ENCODE measurements at places on chromosomes 11 and 22. TPM values are rescaled to one million over a fixed set of nuclear protein-coding genes. Genes with fewer than 3 reads are reported as not detected.

GRCh38 chr11:117044287-117045035 lies 53.8 kb downstream of the SIK3 start:
- no peak for DNase-seq

DNA sequence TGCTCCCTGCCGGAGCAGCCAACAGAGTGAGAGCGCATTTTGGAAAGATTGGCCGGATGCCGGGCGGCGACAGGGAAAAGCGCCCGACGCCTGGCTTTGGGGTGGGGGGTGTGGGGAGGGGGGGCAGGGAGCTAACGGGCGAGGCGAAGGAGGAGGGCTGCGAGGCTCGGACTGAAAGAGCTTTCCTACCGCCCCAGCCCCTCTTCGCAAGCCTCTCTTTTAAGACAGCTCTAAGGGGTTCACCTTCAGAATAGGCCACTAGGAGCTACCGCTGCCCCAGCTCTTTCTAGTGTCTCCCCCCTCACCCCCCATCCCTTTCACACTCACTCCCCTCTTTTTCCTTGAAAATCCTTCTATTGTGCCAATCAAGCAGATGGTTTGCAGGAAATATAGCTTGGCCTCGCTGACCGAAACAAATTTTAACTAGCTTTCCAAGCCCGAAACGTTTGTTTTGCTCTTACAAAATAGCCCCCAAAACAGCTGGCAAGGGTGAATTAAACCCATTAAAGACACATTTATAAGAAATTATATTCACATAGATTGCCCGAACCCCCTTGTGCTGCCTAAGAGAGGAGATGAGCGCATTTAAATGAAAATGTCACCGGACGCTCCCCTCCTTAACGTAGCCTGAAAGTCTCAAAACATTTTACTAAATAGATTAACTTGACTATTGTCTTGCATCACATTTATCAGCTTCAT lies 3.7 kb upstream of the DBX1 start:
- no peak for DNase-seq

Gene ADAMTS15
- total RNA-seq = 8.5 TPM

GRCh38 chr11:127110542-127110941 lies 110.0 kb upstream of the KIRREL3 start:
- DNase-seq = no peak

GRCh38 chr22:35601743-35602615 lies 15.2 kb downstream of the MB start:
- DNase-seq = no peak

DNA sequence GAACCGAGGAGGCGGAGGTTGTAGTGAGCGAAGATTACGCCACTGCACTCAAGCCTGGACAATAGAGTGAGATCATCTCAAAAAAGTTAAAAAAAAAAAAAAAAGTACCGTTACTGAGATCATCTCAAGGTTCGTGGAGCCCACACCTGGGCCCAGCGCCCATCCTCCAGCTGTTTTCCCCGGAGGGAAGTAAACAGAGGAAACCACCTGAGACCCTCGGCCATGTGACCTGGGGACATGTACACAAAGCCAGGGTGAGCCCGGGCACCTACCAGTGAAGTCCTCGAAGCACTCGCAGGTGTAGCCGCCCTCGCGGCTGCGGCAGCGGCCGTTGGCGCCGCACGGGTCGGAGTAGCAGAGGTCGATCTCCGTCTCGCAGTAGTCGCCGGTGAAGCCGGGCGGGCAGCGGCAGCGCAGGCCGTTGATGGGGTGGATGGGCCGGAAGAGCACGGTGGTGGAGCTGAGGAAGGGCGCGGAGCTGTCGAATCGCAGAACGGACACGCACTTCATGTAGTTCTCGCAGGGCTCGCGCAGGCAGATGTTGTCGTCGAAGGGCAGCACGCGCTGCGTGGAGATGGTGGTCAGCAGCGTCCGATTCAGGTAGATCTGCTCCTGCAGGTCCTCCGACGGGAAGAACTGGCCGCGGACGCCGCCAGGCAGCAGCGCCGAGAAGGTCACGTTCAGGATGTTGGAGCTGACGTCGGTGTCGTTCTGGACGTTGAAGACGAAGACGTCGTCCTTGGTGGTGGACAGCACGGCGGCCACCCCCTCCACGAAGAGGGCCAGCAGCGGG lies 73.8 kb downstream of the CELSR1 start:
- no peak for DNase-seq

Gene DKK3
- 1,099 TPM for total RNA-seq

- no peak for DNase-seq
These were observed 2.6 kb downstream of the RCE1 start for GRCh38 chr11:66845876-66846212.

- DNase-seq = no peak
These were observed 5.3 kb downstream of the CABP2 start for GRCh38 chr11:67517784-67518552.

DNA sequence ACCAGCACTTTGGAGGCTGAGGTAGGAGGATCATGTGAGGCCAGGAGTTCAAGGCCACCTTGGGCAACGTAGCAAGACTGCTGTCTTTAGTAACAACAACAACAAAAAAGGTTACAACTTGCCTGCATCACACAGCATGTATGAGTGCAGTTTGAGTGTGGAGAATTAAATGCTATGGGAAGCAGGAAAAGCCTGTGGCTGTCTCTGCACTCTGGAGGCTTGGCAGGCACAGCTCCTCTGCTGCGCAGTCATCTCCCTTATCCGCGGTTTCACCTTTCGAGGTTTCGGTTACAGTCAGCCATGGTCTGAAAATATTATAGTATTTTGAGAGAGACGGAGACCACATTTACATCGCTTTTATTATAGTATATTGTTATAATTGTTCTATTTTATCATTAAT lies 2.9 kb downstream of the MICAL2 start:
- DNase-seq = no peak

- no peak for DNase-seq
These were observed 1.7 kb upstream of the RTN4RL2 start for GRCh38 chr11:57458410-57459163.

- DNase-seq = no peak
These were observed 19.0 kb downstream of the CHST1 start for GRCh38 chr11:45646275-45646927.

DNA sequence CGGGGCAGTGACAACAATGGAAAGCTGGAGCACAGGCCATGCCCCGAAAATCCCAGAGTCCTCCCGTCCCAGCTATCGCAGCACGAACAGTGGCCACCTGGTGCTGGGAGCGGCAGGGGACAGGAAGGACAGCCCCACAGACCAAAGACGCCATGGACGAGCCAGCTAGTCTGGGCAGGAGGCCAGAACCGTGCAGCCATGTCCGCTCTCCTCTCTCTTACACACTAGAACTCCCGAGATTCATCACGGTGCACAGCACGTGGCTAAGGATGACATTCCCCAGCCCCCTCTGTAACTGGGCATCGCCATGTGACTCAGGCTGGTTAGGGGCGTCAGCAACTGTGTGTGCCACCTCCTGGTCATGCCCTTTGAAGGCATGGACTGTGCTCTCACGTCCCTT lies 4.6 kb downstream of the CDPF1 start:
- DNase-seq = no peak

Gene TFIP11
- 19.8 TPM for total RNA-seq

- DNase-seq = no peak
These were observed 11.3 kb downstream of the PRAME start for GRCh38 chr22:22547692-22548300.

DNA sequence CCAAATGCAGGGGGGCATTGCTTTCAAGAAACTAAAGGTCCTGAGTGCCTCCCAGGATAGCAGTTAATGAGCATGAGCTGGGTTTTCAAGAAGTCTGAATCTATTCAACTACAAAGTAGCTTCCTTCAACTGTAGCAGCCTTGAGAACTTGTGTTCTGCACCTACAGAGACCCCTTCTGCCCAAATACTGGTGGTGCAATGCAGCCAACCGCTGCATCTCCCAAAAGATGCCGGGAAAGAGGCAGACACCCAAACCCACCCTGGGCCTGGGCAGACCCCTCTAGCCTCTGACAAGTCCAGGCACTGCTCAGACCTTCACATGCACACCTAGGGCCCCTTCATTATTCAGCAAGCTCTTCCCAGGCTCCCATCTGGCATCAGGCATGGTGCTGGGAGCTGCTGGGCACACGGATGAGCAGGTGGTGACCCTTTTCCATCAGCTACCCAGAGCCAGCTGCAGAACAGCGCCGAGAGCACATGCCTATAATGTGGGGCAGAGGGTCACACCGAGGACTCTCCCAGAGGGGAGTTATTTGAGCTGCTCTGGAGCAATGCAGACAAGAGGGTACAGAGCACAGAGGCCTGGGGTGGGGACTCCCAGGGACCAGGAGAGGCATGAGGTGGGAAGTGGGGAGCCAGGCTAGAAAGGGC lies 44.9 kb upstream of the ETS1 start:
- no peak for DNase-seq

GRCh38 chr11:1085440-1086170 lies 10.9 kb downstream of the MUC2 start:
- DNase-seq = no peak

GRCh38 chr11:128776424-128777284 lies 82.8 kb downstream of the FLI1 start:
- no peak for DNase-seq

All from glomerular endothelial cell (primary cell).